ENCODE measurements at places on chromosomes 16 and 17.
A peak's percentile ranks its signal among the peaks of the same experiment; 100 is the strongest.

DNA sequence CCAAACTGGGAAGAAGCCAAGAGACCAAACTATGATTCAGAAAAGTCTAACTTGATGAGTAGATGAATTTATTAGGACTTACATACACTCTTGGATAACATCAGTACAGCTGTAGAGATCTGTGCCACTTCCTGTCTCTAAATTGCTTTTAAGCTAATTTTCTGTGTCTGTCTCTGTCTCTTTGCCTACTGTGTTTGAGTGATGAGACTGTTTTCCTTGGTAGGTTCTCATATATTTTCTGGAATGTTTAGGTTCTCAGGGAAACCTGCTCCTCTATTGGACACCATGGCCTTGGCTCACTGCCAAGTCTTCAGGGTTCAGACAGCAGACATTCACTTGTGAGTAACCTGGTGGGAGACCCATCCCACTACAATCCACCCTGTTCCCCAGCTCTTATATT is 103.5 kb upstream of the KIF2B start:
- DNase-seq = no peak

GRCh38 chr17:77887464-77888241 is 70.8 kb upstream of the TNRC6C start:
- peak; percentile 80 for DNase-seq

GRCh38 chr16:12925026-12925800 is 23.8 kb downstream of the SHISA9 start:
- DNase-seq = no peak

DNA sequence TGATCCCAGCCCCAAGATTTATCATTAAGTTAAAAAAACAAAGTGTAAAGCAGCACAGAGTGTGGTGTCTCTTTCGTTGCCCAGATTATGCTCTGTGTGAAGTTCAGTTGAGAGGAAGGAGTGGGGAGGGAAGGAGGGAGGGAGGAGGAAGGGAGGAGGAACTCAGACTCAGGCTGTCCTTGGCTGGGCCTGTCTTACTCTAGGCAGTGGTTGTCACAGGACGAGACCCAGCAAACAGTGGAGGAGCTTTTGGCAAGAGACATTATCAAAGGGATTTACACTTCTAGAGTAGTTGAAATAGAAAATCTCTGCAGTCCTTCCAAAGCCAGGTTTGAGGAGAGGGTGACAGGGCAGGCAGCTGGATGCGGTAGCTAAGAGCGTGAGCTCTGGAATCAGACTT is 27.8 kb downstream of the KNOP1 start:
- no peak for DNase-seq

DNA sequence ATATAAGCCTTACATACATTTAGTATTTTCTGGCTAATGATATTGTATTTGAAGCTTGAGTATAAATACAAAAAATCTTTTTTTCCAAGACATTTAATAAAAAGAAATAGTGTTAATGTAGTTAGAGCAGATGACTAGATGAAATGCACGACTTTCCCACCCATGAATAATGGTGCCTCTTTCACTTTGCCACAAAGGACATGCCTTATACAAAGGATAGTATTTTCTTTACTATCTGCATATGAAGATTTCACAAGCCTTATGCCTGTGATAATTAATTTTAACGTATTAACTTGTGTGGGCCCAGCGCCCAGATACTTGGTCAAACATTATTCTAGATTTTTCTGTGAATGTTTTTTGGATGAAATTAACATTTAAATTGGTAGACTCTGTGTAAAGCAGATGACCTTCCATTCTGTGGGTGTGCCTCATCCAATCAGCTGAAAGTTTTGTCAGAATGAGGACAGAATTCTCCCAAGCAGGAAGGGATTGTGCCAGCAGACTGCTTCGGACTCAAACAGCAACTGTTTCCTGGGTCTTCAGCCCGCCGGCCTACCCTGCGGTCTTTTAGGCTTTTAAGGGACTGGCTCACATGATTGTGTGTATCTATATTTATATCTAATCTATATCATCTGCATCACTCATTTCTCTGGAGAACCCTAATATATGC is 115.4 kb downstream of the USP22 start:
- no peak for DNase-seq

- DNase-seq = no peak
These were observed 29.7 kb downstream of the RAI1 start for GRCh38 chr17:17710728-17711541.

DNA sequence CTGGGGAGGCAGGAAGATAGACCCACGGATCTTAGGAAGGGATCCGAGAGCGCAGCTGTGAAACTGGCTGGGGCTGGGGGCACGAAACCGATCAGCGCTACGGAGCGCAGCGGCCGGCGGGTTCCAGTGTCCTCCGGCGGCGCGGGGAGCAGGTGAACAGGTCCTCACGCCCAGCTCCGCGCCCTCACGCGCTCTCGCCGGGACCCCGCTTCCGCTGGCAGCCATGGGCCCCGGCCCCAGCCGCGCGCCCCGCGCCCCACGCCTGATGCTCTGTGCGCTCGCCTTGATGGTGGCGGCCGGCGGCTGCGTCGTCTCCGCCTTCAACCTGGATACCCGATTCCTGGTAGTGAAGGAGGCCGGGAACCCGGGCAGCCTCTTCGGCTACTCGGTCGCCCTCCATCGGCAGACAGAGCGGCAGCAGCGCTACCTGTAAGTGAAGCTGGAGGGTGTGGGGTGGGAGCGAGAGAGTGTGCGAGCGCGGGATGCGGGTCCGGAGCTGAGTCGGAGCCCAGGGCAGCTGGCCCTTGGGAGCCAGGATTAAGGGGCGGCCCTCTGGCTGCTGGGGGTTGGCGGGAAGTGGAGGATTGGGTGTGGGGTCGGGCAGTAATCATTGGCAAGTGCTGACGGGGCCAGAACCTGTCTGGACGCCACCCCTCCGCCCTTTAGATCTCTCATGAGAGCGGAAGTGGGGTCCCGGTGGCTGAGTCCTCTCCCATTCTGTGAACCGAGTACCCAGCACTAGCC is 479 bp downstream of the ITGA3 start:
- peak; percentile 80 for DNase-seq

DNA sequence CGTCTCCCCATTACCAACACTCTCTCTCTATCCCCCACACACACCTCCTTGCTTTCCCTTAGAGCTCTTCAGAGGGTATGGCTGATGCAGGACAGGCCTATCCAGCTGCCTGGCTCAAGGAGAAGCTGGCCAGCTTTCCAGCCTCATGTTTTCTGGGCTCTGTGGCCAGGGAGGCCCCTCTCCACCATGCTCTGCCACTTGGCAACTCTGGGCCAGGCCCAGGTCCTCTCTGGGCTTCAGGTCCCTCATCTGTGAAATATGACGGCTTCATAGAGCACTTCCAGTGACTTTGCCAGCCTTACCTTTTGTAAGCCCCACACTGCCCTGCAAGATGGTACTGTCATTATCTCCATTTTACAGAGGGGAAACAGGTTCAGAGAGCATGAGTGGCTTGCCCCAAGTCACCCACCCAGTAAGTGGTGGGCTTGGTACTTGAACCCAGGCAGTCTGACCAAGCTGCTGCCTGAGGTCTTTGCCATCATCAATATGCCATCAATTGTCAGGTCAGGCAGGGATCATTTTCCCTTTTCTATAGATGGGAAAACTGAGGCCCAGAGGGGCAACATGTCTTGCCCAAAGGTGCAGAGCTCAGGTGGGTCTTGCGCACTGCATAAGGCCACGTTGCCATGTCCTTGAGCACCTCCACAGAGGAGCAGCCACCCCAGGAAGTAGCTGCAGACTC is 548 bp upstream of the ADGRG5 start:
- DNase-seq = no peak

GRCh38 chr17:72510351-72511016 is 389.7 kb downstream of the SOX9 start:
- no peak for DNase-seq

DNA sequence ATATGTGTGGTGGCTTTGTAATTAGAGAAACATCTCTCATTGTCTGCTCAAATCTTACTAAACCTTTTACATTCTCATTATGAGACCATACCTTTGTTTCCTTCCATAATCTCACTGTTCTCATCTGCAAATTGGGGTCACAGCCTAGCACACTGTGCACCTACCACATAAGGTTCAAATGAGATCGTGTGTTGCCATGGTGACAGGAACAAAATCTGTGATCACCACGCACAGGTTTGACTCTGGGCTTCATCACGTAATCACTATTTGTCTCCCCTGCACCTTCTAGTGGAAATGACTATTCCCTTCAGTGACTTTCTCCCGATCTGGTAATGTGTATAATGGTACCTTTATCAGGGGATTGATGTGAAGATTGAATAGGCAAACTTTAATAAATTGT is 26.1 kb downstream of the CDH8 start:
- DNase-seq = no peak

- DNase-seq = no peak
These were observed 462.0 kb downstream of the CDH11 start for GRCh38 chr16:64659866-64660265.

- peak; percentile 85 for DNase-seq
These were observed 198.4 kb upstream of the C17orf78 start for GRCh38 chr17:37177254-37177870.

- no peak for DNase-seq
These were observed 12.1 kb downstream of the GLP2R start for GRCh38 chr17:9837551-9838471.

DNA sequence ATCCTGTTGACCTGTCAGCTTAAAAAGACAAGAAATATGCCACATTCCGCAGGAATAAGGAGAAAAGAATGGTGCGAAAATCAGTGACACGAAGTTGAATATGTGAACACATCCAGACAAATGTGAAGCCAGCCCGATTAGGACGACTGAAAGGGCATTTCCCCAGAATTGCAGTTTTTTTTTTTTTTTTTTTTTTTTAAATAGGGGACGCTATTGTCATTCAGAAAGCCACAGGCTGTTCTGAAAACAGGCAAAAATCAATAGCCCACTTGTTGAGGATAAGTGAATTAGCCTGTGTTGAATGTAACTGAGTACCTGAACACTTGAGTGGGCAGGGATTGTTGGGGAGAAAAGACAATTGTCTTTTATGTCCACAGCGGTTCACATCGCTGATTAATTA is 507.1 kb downstream of the WWOX start:
- DNase-seq = no peak

- DNase-seq = no peak
These were observed 769.6 kb downstream of the CDH11 start for GRCh38 chr16:64352246-64352645.

DNA sequence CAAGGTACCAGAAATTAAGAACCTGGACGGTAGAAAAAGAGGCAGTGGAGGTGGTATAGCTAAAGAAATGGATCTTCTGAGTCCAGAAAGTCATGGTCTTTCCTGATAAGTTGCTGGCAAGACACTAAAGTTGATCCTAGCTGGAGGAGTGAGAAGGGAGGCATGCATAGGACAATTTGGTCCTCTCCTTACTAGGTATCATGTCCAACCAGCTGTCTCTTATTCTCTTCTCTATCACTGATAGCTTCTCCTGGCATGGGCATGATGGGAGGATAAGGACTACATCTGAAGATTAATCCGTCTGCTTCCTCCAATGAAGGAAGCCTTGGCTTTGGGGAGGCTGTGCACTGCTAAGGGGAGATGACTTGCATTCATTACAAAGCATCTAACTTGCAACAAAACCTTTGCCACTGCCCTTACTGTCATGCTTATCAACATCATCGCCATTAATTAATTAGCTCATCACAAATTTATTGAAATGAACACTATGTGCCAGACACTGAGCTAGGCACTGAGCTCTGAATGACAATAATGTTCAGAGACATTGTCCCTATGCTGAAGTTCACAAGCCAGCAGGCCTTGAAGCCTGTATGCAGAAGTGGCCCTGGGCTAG is 3.1 kb upstream of the FAM117A start:
- DNase-seq = no peak

GRCh38 chr16:88868974-88869672 is 2.7 kb upstream of the PABPN1L start:
- no peak for DNase-seq

- DNase-seq = no peak
These were observed 11.4 kb downstream of the SLFN5 start for GRCh38 chr17:35254107-35254773.

GRCh38 chr17:32489320-32490100 is 2.7 kb downstream of the CDK5R1 start:
- DNase-seq = no peak

DNA sequence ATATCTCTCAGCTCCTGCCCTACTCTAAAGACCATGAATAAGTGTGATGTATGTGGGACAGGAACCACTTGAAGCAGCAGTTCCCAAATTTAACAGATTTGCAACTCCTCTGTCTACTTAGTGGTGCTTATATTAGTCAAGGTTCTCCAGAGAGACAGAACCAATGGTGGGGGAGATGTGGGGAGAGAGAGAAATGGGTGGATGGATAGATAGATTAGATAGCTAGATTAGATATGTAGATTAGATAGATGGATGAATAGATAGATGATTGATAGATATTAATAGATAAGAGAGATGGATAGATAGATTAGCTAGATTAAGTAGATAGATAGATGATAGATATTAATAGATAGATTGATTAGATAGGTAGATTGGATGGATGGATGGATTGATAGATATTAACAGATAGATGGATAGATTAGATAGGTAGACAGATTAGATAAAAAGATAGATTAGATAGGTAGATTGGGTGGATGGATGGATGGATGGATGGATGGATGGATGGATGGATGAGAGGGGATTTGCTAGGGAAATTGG is 154.0 kb upstream of the NOL11 start:
- DNase-seq = no peak

DNA sequence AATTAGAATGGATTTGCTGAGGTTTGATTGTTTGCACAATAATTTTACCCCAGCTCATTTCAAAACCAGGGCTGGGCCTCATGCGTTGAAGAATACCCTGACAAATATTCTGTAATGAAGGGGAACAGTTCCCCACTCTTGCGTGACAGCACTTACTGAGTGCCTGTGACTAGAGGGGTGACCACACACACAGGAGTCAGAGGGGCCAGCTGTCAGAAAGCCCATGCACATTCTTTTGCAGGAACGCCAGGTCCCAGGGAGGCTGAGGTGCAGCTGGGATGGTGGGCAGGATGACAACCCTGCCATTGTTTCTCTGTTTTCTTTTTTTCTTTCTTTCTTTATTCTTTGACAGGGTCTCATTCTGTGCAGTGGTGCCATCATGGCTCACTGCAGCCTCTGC is 44.6 kb downstream of the SMPD3 start:
- no peak for DNase-seq

GRCh38 chr17:76138234-76138895 is 2.7 kb downstream of the FOXJ1 start:
- no peak for DNase-seq

DNA sequence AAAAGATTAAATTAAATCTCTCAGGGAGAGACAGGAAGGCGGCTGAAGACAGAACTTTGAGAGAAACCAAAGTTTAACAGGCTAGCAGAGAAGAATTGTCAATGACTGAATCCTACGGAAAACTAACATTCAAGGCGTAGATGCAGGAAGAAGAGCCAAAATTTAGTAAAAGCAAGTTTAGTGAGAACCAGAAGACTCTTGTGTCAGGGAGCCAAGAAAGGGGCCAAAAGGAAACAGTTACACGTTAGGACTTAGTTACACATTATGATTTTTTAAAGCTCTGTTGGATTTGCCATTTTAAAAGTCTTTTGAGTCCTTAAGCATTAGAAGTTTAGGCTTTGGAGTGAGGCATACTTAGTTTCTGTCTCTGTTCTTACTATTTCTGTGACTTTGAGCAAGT is 164.6 kb downstream of the CHD9 start:
- DNase-seq = no peak

GRCh38 chr17:73439597-73439996 is 127.8 kb upstream of the CDC42EP4 start:
- no peak for DNase-seq
